HCT116 (cell line): ENCODE measurements at places on chromosomes 1 and 21. TPM values are rescaled to one million over a fixed set of nuclear protein-coding genes. Genes with fewer than 3 reads are reported as not detected.

DNA sequence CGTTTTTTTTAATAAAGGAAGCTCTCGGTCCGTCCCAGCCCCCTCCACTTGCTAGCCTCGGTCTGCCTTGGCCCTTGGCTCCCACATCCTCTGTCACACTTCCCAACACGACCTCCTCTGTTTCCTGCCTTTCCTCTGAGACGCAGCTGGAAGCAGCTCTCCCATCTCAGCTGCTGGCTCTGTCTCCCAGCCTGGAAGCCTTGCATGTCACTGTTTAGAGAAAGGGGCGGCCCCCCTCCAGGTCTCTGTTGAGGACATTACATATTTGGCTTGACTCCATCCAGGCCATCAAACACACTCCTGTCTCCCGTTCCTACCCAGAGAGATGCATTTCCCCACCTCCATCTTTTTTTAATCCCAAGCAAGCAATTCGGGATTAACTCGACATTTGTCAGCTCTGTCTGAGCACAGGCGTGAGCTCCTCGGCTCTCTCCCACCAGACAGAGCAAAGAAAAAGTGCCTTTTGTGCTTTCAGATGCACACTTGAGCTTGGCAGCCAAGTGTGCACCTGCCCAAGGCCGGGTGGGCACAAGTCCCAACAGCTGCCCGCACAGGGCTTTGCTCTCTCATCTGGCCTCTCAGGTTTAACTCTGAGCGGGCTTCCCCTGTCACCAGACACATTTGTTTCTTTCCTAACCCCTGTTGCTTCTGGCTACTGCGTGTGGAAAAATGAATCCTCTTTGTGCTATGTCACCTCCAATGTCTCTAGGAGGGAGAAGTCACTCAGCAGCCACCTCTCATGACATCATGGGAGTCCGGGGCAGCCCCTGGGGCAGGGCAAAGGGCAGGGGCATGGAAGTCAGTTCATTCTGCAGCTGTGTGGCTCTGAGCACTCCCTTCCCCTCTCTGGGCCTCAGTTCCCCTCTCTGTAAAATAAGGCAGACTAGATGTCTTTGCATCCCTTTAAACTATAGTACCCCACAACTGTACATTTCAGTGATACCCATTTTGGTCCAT, 108.3 kb downstream of the KCND3 start:
- no peak for DNase-seq

The NRIP1 gene
- total RNA-seq, result 29.6 TPM

DNA sequence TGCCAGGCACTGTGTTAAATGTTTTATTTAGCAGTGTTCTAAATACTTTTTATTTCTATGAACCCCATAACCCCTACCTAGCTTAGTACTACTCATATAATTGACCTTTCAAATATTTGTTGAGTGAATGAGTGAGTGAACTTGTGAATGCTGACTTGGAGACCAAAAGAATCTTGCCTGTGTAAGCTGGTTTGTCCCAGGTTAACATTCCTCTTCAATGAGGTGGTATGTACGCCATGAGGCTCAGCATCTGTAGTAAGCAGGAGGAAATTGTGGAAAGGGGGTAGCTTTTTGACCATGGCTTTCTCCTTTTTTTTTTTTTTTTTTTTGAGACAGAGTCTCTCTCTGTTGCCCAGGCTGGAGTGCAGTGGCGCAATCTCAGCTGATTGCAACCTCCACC, 14.6 kb downstream of the MED18 start:
- no peak for DNase-seq

GRCh38 chr1:3125078-3125477, 56.1 kb downstream of the PRDM16 start:
- no peak for DNase-seq

DNA sequence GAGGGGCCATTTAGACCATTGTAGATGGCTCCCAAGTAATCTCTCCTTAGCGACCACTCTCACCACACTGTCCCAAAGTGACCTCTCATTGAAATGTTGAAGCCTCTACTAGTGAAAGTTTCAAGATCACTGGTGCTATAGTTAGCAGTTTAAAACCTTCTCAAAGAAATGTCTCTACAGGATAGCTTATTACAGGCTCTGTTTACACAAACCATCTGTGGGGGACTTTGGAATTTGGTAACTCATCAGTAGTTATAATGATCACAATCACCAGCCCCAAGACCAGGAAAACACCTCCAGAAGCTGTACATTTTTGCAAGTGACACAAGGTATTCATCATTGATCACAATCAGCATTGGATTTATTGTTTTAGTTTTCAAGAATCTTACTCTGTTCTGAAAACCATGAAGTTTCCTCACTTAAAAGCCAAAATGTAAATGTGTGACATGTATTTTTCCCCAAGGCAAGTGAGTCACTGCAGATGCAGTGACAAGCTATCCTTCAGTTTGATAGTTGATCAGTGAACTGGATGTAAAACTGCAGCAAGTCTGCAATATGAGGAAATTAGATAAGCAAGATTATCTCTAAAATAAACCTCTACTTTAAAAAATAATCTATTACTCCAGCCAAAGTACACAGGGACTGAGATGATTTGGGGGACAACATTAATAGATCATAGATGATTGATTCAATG, 41.9 kb downstream of the C21orf91 start:
- no peak for DNase-seq

GRCh38 chr1:153363641-153364040, 6.0 kb downstream of the S100A9 start:
- DNase-seq, result no peak

- no peak for DNase-seq
These were observed 48.8 kb upstream of the WASF2 start for GRCh38 chr1:27538793-27539192.

- no peak for DNase-seq
These were observed 124.4 kb upstream of the CACYBP start for GRCh38 chr1:174875306-174875705.

The SAMSN1 gene
- total RNA-seq, result 0.57 TPM

DNA sequence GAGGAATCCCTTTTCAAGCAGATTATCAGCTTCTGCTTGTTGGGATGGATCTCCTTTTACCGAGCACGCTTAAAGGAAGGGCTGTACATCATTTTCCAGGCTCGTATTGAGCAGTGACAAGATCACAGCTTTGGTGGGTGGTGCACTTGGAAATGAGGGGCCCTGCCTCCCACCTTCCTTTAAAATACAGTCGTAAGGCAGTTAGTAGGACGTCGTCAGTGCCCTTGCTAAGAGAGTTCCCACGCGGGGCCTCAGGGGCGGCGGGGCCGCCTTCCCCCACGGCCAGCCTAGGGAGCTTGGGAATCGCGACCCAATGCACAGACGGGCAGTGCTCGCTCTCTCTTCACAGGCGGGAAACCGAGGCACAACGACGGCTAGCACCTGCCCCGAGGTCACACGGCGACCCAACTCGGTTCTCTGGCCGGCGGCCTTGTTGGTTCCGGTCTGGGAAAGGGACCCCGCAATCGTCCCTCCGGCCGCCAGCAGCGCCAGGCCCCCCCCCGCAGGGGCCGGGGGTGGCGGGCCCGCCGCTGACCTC, 58.6 kb downstream of the H3-3A start:
- DNase-seq, result no peak

DNA sequence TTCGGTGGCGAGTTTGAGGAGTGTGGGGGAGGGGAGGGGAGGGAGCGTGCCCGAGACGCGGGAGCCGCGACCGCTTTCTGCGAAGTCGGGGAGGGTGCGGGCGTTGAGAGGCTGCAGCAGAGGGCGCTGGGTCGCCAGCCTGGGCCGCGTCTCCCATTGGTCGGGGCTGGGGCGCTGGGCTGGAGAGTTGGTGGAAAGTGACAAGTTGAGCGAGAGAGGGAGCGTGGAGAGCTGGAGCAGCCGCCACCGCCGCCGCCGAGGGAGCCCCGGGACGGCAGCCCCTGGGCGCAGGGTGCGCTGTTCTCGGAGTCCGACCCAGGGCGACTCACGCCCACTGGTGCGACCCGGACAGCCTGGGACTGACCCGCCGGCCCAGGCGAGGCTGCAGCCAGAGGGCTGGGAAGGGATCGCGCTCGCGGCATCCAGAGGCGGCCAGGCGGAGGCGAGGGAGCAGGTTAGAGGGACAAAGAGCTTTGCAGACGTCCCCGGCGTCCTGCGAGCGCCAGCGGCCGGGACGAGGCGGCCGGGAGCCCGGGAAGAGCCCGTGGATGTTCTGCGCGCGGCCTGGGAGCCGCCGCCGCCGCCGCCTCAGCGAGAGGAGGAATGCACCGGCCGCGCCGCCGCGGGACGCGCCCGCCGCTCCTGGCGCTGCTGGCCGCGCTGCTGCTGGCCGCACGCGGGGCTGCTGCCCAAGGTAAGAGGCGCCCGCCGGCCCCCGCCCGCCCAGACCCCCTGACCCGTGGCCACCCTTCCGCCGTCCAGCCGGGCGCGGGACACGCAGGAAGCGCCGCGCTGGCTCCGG, at the start of gene ROR1:
Gene ROR1, plus strand, starts transcription at position 203 of the 802 bp plus-strand sequence.
- peak; percentile 72 for DNase-seq

The TNFRSF25 gene
- total RNA-seq, result 27.5 TPM

The KMO gene
- not detected for total RNA-seq

The TMEM52 gene
- 27.5 TPM for total RNA-seq

DNA sequence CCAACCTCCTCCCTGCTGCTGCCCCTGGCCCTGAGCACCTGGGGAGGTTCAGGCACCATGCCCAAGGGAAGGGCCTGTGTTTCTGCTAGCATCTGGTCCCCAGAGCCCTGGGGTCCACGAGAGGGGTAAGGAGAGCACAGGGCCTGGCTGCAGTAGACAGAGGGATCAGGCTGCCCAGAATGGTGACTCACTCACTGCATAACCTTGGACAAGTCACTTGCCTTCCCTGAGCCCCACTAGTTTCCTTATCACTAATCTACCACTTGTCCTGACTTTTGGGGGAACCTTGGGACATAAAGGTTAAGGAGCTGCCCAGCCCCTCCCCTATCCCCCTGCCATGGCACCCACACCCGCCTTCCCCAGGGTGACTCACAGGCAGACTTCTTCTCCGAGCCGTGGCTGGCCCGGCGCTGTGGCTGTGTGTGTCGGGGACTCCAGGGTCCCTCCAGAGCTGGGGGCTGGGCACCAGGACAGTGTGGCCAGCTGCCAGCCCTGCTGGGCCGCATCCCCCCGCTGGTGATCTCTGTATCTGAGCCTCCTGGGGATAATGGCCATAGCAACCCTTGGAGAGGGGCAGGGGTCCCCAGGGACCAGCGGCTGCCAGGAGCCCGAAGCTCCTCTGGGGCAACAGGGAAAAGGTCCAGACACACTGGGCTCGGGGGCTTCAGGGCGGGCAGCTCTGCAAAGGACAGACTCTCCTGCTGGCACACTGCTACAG, 4.0 kb downstream of the ARHGEF19 start:
- DNase-seq, result no peak

DNA sequence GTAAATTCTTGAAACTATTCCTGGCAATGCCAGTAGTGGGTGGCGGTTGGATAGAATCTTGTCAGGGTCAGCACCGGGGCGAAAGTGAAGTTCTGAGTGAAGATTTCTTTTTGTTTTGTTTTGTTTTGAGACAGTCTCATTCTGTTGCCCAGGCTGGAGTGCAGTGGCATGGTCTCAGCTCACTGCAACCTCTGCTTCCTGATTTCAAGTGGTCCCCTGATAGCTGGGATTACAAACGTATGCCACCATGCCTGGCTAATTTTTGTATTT, 33.3 kb downstream of the PCNT start:
- no peak for DNase-seq

The NID1 gene
- 0.32 TPM for total RNA-seq

- DNase-seq, result no peak
These were observed 2.4 kb downstream of the CD247 start for GRCh38 chr1:167515893-167516321.

The IRF6 gene
- 35.2 TPM for total RNA-seq

GRCh38 chr1:189513091-189513490, 964.6 kb downstream of the BRINP3 start:
- DNase-seq, result no peak

The ARTN gene
- total RNA-seq, result 36.4 TPM

The CYP4A11 gene
- not detected for total RNA-seq

GRCh38 chr1:210626341-210626740, 297.6 kb downstream of the HHAT start:
- no peak for DNase-seq

The HENMT1 gene
- not detected for total RNA-seq

The CCDC181 gene
- not detected for total RNA-seq

GRCh38 chr1:160768295-160768657, 27.7 kb upstream of the LY9 start:
- DNase-seq, result no peak

- peak; percentile 77 for DNase-seq
These were observed 107.6 kb downstream of the ETS2 start for GRCh38 chr21:38913120-38913892.
